ENCODE measurements at places on chromosomes 16 and 17.

DNA sequence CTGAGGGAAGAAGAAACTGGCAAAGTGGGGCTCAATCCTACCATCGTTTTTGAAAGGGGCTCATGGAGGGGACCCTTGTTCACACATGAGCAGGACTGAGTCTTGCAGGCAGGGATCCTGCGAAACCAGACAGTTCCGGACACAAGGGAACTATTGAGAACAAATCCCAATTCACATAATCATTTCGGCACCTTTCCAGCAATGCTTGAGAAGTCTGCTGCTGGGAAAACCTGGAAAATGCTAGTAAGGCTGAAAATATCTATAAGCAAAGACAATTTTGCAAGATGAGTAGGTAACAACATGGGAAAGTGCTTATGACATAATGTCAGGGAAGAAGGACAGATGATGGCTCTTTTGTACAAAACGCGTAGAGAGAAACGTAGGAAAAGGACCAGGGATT lies 52.1 kb upstream of the BPTF start:
- DNase-seq, result no peak

- DNase-seq, result no peak
Observed at GRCh38 chr17:81489012-81489997, 23.3 kb downstream of the ACTG1 start.

- peak; percentile 25 for DNase-seq
Observed at GRCh38 chr16:46972429-46973206, 856 bp downstream of the DNAJA2 start.

- DNase-seq, result no peak
Observed at GRCh38 chr17:55500103-55500502, 11.1 kb downstream of the SMIM36 start.

GRCh38 chr16:50709980-50710379 lies 16.6 kb downstream of the NOD2 start:
- no peak for DNase-seq

GRCh38 chr17:8631554-8631877 lies 991 bp upstream of the MYH10 start:
- DNase-seq, result no peak

DNA sequence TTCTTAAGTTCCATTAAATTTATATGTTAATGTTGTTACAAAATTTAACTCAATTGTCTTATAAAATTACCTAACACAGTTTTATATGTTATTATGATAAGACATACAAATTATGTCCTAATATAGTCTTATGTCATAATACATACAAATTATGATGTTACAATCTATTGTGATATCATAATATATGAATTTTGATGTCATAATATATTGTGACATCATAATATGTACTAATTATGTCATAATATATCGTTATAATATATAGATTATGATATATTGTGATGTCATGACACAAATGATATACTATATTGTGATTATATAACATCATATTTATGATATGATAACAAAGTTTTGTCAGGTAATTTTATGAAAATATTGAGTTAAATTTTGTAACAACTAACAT lies 1789.6 kb downstream of the TP53TG3F start:
- DNase-seq, result no peak

DNA sequence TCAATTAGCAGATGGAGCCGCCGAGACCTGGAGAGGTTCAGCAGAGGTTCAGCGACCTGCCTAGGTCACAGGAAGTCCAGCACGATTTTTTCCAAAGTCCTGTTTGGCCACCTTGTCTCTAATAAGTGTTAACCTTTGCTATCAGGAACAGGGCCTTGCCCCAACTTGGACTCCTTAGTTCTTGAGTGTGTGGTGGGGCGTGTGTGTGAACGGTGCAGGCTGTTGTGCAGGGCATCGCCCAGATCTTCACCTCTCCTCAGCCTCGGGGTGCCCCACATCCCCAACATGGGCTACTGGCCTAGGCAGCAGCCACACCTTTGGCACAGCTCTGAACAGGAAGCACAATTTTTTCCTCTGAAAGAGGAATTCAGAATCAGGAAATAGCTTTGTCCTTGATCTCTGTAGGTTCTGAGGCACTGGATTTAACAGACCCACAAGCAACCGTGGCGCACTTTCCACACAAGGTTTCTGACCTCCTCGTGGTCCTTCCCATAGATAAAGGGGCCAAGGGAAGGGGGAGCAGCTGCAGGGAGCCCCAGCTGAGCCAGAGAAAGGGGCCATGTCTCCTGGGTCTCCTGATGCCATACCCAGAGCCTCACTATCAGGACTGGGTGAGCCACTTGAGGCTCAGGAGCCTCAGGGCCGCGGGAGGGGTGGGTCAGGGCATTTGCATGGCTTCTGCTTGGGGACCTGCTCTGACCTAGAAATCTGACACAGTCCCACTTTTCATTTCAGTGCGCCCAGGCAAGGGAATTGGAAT lies 10.4 kb downstream of the MPRIP start:
- DNase-seq, result no peak

Data from NCI-H2227 treated with DMSO at 0.1 percent for 48 hours (cell line).